Fibroblast of skin of scalp (primary cell): ENCODE measurements at places on chromosomes 1 and 21.

DNA sequence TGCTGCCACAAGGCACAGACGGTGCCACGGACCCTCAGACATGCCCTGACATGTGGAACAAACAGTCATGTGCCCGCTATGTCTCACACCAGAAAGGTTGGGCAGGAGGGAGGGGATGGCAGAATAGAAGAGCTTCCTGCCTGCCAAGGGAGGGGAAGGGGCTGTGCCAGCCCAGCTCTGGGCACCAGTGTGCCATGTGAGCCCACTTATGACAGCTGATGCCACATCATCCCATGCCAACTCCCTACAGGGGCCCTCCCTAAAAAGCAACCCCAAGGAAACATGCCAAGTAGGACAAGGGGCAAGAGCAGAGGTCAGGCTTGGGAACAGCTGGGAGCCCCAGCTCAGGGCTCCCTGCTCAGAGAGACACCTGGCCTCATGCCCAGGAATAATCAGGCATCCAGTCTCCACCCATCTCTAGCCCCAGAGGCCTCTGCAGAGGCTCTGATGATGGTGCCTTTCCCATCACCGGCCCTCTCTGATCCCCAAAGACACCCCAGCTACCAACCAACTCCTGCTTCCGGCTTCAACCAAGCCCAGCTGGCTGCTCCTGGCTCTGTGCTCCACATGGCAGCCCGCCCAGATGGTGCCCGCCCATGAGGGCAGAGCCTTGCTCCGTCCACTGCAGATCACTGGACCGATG, 10.3 kb downstream of the ADGRB2 start:
- no peak for DNase-seq

GRCh38 chr1:10738061-10739058, 58.1 kb downstream of the CASZ1 start:
- DNase-seq: no peak

DNA sequence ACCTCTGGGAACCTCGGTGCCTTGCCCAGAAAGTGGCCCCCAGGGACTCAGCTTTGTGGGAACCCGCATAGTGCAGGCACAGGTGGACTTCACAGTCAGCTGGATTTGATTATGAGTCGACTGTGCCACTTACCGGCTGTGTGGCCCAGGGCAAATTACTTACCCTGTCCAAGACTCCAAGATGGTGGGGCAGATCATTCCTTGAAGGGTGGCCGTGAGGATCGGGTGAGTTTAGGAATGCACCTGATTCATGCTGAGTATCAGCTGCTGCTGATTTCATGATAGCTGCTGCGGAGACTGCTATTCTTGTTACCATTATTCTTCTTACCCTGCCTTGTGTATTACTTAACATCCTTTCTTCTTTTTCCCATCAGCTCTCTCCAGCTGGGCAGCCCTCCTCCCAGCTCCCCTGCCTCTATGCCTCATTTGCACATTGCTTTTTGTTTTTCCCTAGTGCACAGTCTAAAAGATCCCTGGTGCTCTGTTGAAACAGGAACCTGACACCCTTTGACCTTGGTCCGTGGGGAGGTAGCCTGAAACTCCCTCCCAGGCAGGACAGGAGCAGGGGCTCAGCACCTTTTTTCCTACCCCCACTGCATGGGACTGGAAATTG, 40.5 kb upstream of the FHAD1 start:
- no peak for DNase-seq

- no peak for DNase-seq
Observed at GRCh38 chr21:37446552-37446951, 80.0 kb downstream of the DYRK1A start.

DNA sequence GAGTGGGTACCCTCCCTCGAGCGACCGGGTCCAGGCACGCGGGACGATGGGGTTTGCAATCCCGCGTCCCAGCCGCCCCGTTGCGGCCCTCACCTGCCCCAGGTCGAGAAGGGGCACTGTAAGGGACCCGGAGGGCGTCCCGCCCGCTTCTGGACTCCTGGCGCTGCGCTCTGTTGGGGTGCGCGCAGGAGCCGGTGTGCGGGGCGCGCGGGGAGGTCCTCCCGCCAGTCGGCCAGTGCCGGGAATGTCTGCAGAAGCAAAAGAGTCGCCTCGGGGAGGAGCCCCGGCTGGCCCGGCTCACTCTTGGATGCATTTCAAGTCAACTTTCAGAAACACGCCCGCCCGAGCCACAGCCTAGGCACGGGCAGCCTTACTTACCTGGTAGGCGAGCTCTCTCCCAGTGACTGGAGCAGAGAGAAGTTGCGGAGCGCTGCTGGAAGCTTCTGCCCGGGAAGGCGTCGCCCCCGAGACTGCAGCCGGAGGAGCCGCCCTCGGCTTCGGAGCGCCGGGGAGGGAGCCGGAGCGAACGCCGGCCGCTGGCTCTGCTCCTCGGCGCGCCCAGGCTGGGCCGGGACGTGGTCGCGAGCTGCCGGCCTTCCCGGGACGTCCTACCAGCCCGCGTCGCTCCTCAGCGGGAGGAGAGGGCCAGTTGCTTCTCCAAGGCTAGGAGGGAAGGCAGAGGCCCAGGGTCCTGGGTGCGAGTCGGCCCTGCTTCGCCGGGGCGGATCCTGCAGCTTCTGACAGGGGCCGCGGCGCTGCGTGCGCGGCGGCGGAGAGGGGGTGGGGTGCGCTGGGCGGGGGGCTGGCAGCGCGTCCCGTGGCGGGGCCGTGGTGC, at the start of gene LMX1A:
Gene LMX1A, minus strand, starts transcription at position 739 of the 835 bp plus-strand sequence. CDS start 1,156 bp downstream, outside the sequence.
- no peak for DNase-seq

GRCh38 chr21:29601047-29601446, 302.3 kb downstream of the BACH1 start:
- no peak for DNase-seq

- peak; percentile 74 for DNase-seq
Observed at GRCh38 chr1:155801149-155801548, 55.9 kb downstream of the GON4L start.

- DNase-seq: no peak
Observed at GRCh38 chr21:45870421-45870820, 111.1 kb upstream of the COL6A1 start.

GRCh38 chr21:42493109-42494060, 2.6 kb downstream of the RSPH1 start:
- no peak for DNase-seq

DNA sequence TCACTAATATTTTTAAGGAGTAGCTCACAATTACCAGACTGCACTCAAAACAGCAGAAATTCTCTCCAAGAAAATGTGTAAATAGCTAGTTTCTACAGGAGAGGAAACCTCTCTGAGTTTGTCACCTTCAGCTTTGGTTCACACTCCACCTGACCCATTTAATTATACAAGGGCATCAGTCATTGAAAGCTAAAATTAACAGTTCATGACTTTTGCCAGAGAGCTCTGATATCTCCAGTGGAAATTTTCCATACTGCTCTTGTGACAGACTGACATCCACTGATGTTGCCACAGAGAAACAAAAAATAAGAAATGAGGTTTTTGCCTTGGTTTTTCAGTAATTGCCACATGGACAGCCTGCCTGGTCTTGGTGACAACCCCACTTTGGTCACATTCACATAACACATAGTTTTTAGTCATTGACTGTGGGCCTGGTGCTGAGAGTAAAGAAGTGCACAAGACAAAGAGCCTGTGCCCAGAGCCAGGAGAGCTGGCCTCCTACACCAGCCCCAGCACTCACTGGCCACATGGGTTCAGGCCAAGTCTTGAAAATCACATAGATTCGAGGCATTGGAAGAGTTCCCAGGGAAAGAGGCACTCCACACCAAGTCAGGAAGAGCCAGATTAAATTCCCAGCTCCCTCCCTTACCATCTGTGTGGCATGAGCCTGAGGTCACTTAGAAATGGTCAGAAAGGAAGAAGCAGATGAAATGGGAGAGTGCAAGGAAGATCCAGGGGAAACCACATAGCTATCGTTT, 13.8 kb upstream of the SIM2 start:
- no peak for DNase-seq

- DNase-seq: no peak
Observed at GRCh38 chr1:37482796-37483744, 8.7 kb downstream of the ZC3H12A start.

DNA sequence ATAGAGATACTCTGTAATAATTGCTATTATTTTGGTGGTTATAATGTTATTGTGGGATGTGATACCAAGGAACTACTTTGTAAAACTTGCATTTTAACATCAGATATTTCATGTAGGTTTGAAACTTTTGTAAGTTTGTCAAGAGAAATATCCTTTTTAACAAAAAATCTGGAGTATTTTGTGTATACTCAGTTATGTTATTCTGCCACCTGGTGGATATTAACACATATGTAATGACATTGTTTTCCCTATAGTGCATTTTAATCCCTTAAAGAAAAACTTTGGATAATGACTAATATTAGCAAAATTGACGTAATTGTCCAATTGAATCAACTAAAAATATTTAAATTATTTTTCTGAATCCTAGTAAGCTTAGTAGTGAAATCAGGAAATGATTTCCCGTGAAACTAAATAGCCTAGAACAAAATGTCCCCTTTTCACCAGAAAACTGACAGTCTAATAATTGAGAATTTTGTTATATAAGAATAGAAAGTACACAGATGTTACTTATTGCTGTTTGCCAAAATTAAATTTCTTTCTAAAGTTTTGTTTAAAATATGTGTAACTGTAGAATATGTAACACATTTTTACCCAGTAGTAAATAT, 39.6 kb downstream of the KCTD3 start:
- peak; percentile 17 for DNase-seq

- no peak for DNase-seq
Observed at GRCh38 chr1:115031595-115031994, 2.0 kb downstream of the TSHB start.

DNA sequence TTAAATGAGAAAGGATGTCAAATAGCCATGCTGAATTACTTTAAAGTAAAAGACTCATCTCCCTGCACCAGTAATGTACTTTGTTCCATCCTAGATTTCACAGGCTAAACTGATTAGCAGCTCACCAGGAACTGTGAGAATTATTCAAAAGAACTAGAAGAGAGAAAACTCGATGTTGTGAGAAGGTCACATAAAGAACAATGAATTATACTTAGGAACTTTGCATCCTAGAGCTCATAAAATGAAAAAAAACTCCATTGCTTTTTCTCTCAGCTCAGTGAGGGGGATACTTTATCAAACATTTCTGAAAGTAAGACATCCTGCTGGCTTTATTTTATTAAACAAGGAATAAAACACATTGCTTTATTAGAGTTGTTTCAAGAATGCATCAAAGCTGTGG, 278.5 kb downstream of the MRPL39 start:
- DNase-seq: peak; percentile 17

GRCh38 chr21:36022427-36023091, 37.8 kb downstream of the SETD4 start:
- peak; percentile 16 for DNase-seq

DNA sequence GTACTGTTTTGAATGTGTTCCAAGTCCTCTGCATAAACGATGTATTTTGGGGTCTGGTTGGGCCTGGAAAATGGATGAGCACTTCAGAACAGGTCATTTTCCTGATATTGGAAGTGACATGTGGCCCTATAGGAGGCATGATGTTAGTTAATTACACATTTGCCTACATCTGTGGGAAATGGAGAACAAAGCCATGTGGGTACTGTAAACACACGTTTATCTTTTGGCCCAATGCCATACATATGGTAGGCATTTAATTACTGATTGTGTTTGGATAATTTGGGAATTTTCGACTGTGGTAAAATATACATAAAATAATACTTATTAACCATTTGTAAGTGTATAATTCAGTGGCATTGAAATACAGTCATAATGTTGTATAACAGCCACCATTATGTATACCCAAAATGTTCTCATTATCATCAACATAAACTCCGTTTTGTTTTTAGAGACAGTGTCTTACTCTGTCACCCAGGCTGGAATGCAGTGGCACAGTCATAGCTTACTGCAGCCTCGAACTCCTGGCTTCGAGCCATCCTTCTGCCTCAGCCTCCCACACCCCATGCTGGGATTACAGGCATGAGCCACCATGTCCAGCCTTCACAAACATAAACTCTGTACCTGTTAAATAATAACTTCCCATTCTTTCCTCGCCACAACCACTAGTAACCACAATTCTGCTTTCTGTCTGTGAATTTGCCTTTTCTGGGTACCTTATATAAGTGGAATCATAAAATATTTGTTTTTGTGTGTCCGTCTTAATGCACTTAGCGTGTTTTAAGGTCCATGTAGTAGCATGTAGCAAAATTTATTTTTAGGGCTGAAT, 11.9 kb upstream of the RNPEP start:
- DNase-seq: peak; percentile 57
